Tibial artery (tissue), 4 donors: ENCODE measurements at places on chromosomes 4 and X.

DNA sequence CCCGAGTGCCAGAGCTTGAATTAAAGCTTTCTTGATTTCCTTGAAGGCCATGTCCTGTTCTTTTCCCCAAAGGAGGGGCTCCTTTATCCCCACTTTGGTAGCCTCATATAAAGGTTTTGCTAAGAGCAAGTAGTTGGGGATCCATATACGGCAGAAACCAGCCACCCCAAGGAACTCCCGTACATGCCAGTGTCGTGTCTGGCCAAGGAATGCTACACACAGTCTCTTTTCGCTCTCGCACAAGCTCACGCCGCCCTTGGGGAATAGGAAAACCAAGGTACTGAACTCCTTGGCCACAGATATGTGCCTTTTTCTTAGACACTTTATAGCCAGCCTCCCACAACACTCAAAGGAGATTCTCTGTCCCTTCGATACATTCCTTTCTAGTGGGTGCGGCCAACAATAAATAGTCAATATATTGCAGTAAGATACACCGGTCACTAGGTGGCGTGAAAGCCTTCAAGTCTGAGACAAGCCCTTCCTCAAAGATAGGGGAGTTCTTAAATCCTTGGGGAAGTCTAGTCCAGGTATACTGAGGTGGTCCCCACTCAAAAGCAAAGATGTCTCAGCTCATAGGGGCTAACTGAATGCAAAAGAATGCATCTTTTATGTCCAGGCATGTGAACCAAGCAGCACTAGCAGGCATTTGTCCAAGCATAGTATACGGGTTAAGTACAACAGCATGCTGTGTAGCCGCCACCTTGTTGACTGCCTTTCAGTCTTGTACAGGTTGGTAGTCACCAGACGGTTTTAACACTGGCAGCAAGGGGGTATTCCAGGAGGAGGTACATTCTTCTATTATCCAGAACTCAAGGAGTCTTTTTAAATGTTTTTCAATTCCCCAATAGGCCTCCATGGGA is 57.8 kb upstream of the XAGE1B start:
- no peak for DNase-seq

GRCh38 chr4:56310401-56311125 is 76.7 kb downstream of the AASDH start:
- no peak for DNase-seq

DNA sequence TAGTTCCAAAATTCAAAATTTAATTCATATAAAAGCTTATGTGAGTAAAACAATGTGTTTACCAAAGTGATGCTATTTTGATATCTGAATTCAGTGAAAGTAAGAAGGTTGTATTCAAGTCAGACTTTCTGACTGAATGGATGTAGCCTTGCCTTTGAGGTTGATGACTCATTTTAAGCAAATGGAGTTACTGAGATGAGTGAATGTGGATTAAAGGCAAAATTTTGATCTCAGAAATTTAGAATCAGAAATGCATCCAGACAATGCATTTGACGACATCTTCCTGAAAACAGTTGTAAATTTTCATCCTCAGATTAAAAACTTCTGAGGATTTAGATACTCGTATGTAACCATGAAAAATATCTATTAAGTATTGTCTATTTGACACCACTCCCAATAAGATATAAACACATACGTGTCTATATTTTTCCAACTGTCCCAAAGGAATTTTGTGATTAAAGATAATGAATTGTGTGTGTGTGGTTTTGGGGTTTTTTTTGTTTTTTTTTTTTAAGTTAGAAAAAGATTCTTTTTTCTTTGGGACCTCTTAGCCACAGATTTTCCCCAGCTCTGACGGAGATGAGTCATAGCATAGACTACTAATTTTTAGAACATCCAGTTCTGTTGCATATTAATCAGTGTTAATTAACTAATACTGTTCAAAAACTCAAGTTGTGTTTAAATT is 34.4 kb downstream of the NFKB1 start:
- no peak for DNase-seq

- no peak for DNase-seq
Measured at GRCh38 chr4:70706044-70706461, 15.7 kb upstream of the RUFY3 start.

DNA sequence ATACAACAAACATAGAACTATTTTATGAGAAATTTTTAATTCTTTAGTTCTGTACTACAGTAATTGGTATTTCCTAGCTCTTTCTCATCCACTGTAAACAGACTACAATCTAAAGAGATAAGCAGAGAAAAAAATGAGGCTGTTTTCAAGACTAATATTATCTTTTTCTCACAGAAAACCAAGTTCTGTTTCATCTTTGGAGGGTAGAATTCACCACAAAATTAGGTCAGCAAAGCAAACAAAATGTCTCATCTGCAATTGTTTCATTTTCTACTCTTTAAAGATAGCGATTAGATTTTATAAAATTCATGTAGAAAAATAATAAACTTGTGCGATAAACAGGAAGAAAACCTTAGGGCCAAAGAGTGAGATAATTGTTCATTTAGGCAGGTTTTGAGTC is 10.8 kb downstream of the APOO start:
- DNase-seq, result no peak

DNA sequence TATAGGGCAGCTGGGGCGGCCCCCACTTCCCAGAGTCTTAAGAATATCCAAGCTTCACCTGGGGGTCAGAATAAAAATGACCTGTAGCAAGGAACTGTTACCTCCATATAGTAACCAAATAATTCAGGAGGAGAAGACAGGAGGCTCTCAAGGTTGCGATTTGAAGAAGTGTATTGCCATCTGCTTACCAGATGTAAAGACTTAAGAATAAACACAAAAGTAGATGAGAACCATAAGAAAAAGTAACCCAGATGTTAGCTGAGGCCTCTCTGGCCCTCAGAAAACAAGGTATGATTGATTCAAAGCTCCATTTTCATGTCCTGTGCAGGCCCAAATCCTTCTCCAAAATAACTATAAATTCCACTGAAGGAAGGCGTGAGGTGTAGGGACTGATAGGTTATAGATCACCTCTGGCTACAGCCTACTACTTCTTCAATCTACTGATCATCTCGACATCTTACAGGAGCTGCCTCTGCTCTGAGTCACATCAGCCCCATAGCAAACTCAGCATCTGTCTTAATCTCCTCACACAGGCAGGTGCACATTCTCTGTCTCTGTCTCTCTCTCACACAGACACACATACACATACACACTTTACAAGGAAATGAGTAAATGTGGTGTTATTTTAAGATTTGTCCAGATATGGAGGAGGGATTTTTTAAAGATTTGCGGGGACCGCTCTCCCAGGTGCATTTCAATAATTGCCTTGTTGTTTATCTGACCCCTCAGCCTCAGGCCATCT is 193.9 kb upstream of the EDNRA start:
- DNase-seq, result no peak

DNA sequence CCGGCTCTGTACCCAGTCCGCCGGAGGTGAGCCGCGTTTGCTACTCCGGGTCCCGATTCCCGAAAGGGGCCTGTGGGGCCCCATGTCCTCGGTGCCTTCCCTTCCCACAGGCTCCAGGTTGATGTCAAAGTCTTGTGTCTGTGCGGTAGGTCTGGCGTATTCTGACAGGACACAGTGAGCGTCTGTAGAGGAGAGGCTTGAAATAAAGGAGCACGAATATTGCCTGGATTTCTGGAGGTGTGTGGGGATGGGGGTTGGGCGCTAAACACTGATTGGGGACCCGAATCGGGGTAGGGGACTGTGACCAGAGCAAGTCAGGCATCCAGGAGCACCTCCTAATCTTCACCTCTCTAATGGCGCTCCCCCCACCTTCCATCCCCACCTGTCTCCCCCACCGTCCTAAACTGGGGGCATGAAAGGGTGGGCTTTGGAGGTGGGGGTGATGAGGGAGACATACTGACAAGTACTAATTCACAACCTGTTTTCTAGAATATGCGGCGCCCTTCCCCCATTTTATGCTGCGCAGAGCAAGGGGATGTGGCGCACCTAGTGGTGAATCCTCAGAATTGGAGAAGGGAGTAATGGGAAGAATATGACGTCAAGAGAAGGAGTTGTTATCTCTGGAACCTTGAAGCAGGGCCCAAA is 855 bp downstream of the GPRASP2 start:
- DNase-seq, result peak; percentile 52

- DNase-seq, result no peak
Measured at GRCh38 chr4:184154199-184154598, 63.5 kb downstream of the ENPP6 start.

GRCh38 chrX:15790769-15791290 is 546 bp downstream of the ZRSR2 start:
- DNase-seq, result no peak

DNA sequence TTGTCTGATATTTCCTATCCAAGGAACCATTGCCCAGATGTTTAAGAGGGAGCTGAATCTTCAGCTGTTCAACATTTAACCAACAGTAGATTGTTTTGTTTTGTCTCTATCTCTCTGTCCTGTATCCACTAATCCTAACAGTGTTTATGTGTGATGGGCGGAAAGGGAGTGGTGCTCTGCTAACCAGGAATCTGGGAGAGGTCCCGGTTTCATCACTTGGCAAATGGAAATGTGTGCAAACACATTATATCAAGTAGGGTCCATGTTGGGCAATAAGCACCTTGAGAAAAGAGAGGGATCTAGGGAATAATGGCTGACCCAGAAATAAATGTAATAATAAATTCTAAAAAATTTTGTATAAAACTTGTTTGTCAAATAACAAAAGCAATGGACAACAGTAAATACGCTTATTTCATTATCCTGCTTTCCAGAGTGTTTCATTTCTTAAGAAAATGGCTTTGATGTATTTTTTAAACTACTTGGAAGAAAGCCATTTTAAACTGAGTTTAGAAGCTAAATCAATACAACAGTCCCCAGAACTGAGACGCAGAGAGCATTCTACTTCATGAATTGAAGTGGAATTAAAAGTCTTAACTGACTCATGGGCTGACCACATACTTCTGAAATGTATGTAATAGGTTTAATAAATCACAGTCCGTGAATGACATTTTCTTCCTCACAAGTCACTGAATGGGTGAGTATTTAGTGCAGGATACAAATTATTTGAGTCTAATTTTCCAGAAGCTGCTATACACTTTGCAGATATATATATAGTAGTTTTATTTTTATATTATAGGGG is 55.8 kb downstream of the EMCN start:
- DNase-seq, result no peak

- no peak for DNase-seq
Measured at GRCh38 chrX:13198056-13198761, 121.6 kb downstream of the ATXN3L start.

- no peak for DNase-seq
Measured at GRCh38 chr4:140070366-140070765, 83.6 kb downstream of the MAML3 start.

GRCh38 chr4:30839583-30840520 is 119.7 kb downstream of the PCDH7 start:
- no peak for DNase-seq

GRCh38 chrX:124086411-124086810 is 124.9 kb downstream of the STAG2 start:
- DNase-seq, result no peak

- no peak for DNase-seq
Measured at GRCh38 chr4:21765810-21766407, 182.7 kb downstream of the KCNIP4 start.

- DNase-seq, result no peak
Measured at GRCh38 chr4:54840430-54840829, 182.7 kb downstream of the KIT start.

- no peak for DNase-seq
Measured at GRCh38 chr4:36322921-36323354, 41.5 kb downstream of the DTHD1 start.

GRCh38 chr4:189162073-189162789 is 778.4 kb upstream of the FRG1 start:
- no peak for DNase-seq

DNA sequence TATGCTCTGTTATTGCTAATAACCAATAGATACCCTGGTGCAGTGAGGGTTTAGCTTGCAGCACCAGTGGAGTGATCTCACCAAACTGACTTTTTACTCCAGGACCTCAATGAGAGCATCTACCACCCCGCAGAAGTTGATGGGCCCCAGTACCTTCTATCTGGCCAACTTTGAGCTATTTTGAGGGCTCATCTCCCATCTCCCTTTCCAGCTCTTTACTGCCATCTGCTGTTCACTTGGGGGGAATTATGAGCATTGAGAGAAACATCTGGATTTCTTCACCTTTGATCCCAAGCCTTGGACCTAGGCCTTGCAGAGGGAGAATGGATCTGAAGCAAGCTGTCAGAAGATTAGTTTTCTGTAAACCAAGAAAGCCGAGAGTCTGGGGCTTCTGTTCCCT is 143.6 kb downstream of the TMEM164 start:
- no peak for DNase-seq

DNA sequence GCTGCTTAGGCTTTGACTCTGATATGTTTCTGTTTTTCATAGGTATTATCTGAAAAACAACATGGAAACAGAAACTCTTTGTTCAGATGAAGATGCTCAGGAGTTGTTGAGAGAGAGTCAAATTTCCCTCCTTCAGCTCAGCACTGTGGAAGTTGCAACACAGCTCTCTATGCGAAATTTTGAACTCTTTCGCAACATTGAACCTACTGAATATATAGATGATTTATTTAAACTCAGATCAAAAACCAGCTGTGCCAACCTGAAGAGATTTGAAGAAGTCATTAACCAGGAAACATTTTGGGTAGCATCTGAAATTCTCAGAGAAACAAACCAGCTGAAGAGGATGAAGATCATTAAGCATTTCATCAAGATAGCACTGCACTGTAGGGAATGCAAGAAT is 238.6 kb downstream of the RAPGEF2 start:
- no peak for DNase-seq

- DNase-seq, result no peak
Measured at GRCh38 chr4:177519481-177520260, 77.4 kb upstream of the AGA start.

GRCh38 chr4:29278585-29278984 is 1441.6 kb upstream of the PCDH7 start:
- no peak for DNase-seq

GRCh38 chr4:186915816-186916215 is 192.2 kb upstream of the FAT1 start:
- DNase-seq, result no peak

DNA sequence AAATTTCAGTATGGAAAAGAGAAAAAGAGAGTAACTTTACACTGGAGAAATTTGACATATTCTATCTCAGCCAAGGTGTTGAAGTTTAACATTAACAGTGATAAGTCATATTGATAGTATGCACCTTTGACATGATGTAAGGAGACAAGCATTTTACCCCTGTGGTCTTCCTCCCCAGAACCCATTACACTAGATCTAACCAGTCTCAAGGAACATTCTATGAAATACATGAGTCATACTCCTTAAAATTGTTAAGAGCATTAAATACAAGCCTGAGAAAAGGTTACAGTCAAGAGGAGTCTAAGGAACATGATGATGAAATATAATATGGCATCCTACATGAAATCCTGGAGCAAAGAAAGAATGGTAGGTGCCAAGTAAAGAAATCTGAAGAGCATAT is 1151.3 kb upstream of the IGFBP7 start:
- DNase-seq, result no peak

DNA sequence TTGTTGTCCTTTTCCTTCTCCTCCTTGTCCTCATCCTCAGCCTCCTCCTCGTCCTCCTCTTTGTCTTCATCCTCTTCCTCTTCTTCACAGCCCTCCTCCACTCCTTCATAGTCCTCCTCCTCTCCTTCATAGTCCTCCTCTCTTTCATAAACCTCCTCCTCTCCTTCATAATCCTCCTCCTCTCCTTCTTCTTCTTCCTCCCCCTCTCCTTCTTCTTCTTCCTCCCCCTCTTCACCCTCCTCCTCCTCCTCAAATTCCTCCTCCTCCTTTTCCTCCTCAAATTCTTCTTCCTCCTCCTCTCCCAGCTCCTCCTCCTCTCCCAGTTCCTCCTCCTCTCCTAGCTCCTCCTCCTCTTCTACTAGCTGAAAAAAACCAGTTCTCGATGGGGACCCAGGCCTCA is 143.8 kb upstream of the RADX start:
- no peak for DNase-seq
